ENCODE measurements at places on chromosomes 5 and 9.

DNA sequence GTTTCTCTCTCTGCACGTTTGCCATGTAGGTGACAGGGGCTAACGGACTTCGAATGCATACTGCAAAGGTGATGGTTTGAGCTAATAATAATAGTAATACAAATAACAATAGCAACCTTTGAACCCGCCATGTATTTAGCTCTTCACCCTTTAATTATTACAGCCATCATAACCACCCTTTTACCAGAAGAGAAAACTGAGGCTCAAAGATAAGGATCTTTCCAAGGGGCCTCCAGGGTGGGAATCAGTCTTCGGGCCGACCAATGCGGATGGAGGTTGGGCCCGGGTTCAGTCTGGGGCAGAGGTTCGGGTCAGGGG lies 494 bp downstream of the CDKN2AIPNL start:
- DNase-seq = no peak

DNA sequence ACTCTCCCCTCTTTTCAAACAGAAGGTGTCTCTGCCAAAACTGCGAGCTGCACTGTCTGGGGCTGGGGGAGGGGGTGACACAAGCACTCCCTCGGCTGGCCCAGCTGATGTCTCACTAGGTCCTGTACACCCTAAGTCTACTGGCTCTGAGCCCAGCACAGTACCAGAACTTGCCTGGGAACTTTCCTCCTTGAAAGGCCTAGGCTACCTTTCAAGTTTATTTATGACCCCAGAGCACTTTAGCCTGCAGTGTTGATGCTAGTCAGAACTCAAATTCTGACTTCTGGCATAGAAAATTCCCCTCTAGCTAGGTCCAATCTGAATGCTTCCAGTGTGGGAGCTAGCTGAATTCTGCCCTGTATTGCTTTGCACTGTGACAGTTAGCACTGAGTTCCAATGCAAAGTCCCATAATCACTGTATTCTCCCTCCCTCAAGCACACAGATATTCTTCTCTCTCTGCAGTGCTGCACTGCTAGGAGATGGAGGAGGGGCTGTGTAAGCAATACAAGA lies 10.5 kb downstream of the LURAP1L start:
- DNase-seq = no peak

DNA sequence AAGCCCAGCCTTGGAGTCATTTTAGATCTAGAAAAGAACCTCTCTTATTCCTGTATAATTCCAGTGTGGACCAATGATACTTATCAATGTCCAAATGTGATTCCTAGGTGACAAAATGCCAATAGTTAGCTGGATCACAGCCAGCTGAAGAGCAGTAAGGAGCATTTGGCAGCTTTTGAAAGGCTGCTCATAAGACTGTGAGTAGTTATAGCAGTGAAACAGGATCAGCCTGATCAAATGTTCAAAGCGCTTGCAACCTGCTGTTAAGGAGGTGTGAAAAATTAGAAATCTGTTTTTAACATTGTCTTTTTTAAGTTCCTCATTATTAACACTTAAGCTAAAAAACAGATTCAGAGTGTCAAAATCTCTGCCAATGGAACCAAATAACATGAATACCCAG lies 85.1 kb downstream of the SSBP2 start:
- no peak for DNase-seq

- DNase-seq = no peak
Measured at GRCh38 chr9:123795336-123795735, 134.6 kb downstream of the DENND1A start.

DNA sequence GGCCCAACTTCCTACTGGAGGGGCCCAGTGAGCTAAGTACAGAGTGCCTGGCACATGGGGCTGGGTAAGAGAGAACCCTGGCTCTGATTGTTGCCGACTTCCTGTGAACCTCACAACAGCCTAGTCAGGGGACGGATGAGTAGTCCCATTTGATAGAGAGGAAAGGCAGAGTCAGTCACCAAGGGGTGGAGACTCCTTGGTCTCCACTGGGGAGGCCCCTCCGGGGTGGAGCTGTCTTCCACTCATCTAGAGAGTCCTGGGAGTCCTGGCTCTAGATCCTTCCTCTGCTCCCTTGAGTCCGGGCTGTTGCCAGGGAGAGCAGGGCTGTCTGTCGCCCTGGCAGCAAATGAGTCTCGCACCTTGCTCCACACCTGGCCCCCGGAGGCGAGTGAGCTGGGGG lies 8.0 kb downstream of the GRK6 start:
- DNase-seq = no peak

GRCh38 chr5:82922086-82922734 lies 155.0 kb downstream of the TMEM167A start:
- DNase-seq = no peak

DNA sequence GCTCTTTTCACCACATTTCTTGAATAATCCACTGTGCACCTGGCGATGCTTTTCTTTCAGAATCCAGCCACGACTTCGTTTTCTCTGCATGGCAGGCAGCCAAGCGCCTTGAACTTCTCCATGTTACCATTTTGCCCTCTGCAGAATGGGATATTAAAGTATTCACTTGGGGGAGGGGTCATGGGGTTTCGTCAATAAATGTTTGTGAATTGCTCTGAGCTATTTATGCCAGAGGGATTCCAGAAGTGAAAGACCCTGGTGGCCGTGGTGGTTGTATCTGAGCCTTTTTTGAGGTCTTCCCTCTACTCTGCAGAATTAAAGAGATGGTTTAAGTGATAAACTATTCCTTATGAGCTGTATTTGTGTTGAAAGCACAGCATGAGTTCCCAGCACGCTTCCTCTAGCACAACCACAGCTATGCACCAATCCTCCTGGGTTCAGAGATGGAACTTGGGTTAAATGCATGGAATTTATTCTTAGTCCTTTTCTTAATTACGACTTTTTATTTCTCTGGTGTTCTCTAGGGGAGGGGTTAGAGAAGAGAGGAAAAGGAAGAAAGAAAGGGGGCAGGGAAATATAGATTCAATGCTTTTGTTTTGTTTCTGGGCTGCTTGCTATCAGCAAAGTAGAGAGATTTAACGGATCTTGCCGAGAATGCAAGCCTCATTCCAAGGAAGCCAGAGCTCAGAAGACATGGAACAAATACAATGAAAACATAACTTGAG lies 478.2 kb upstream of the TNC start:
- no peak for DNase-seq

DNA sequence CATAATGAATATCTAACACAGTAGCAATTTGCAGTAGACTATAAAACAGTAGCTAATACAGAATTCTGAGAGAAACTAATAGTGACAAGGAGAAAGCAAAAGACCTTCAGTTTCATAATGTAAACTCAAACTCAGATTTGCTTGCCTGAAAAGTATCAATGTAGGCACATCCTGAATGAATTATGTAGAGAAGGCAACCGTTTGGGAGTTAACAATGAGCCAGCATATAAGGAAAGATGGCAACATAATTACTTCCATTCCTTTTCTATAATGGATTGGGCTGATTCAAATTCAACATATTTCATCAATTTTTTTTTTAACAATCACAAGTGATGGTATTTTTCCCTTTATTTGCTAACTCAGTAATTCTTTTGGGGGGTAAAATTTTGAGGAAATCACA lies 261.6 kb downstream of the SEMA5A start:
- no peak for DNase-seq

- DNase-seq = no peak
Measured at GRCh38 chr5:179405426-179406030, 60.3 kb upstream of the ADAMTS2 start.

DNA sequence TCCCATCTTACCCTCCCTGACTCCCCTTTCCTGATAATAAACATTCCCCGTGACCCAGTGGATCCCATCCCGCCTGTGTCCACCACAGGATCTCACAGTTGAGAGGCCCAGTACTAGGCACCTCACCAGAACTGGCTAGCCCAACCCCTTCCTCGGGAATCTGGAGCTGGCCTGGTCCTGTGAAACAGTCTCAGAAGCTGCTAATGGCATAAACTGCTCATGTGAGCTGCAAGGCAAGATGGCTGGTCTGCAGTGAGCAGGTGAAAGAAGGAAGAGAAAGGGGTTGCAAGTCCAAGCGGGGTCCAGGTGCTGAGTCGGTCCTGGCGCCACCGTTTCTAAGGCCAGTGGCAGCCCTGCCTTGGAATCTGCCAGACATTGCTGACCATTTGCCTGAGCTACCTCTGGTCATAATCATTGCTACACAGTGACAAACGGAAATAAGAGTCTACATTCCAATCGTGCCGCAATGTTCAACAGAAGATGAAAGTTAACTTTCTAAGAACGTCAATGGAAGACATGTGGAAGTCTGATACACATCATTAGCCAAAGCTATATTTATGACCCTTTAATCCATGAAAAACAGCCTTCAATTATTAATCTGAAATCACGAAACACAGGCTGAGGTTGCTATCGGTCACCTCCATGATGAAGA lies 33.7 kb downstream of the DNAH5 start:
- DNase-seq = no peak

GRCh38 chr9:130426467-130426773 lies 18.3 kb upstream of the ASS1 start:
- no peak for DNase-seq

DNA sequence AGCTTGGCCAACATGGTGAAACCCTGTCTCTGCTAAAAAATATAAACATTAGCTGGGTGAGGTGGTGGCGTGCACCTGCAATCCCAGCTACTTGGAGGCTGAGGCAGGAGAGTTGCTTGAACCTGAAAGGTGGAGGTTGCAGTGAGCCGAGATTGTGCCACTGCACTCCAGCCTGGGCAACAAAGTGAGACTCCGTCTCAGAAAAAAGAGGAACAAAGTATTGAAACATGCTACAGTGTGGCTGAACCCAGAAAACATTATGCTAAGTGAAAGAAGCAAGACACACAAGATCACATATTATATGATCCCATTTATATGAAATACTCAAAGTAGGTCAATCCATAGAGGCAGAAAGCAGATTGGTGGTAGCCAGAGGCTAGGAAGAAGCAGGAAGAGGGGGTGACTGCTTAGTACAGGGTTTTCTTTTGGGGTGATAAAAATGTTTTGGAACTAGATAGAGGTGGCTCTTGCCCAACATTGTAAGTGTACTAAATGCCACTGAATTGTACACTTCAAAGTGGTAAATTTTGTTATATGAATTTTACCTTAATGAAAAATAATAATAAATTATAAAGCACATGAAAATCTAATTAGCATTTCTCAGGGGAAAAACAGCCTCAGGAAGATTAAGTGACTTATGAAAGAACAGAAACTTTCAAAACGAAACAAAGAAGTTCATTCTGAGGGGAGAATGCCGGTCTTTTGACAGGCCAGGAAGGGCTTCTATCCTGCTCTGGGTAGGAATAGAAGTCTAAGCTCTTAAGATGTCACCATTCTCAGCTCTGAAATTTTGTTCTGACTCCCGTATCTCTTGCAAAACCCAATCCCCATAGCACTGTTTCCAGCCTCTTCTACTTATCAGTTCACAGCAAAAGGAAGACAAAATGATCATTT lies 161.1 kb upstream of the TBCA start:
- DNase-seq = no peak

DNA sequence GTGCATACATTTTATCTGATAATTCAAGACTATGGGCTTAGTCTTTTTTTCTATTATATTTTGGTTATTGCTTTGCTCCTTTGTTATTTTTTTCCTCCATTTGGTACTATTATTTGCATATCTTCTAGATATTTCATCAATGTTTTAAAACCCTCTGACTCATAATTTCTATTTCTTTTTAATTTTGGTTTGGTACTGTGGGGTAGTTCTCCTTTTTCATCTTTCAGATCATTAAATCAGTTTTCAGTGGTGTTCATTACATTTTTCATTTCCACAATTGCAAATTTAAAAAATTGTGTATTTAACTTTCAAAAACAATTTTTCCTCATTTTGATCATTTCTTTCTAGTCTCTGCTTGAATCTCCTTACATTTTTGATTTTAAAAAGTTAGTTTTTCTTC lies 7.5 kb upstream of the FRMPD1 start:
- DNase-seq = no peak

DNA sequence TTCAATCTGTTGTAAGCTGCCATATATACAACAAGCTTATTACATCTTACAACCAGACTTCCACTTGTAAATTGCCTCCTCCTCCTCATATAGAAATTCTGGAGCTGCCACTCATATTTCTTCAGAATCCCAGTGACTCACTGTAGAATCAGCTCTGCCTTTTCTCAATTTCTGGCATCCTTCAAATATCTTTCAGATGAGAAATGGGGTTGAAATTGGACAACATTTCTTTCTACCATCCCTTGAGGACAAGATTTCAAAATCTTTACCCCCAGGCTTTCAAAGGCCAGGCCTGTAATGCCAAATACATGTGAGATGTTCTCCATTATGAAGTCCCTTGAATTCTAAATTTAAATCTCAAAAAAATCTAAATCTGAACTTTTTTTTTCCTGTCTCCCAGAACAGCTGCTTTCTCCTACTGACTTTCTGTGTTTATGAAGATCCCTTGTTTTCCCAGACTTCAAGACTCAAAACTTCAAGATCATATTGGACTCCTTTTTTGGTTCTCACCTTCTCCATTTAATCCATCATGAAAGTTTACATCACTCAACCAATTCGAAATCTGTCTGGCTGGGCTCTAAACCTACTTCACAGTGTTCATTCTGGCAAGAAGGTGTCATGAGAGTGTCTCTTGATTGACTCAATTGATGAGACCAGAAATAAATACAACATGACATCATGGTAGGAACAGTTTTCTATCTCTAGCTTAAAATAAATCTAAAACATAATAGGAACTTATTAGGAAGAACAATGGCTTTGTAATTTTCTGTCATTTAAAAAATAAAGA lies 109.8 kb downstream of the HMHB1 start:
- no peak for DNase-seq

DNA sequence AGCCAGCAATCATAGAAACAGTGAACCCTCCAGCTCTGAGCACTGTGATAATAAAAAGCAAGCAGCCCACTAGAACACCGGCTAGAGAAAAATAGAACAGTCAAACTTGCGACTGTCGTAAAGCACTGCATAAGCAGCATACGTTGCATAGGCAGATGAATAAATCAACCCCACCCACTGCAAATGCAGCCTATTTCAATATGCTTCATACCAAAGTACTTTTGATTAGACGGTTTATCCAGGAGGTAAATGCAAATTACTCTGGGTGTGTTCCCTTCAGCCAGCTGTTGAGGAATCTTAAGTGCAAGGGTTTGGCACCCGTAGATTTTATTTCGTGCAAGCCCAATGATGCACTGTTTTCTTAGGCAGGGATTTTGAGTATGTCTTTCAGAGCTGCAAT lies 32.1 kb upstream of the ANKRD18A start:
- DNase-seq = no peak

DNA sequence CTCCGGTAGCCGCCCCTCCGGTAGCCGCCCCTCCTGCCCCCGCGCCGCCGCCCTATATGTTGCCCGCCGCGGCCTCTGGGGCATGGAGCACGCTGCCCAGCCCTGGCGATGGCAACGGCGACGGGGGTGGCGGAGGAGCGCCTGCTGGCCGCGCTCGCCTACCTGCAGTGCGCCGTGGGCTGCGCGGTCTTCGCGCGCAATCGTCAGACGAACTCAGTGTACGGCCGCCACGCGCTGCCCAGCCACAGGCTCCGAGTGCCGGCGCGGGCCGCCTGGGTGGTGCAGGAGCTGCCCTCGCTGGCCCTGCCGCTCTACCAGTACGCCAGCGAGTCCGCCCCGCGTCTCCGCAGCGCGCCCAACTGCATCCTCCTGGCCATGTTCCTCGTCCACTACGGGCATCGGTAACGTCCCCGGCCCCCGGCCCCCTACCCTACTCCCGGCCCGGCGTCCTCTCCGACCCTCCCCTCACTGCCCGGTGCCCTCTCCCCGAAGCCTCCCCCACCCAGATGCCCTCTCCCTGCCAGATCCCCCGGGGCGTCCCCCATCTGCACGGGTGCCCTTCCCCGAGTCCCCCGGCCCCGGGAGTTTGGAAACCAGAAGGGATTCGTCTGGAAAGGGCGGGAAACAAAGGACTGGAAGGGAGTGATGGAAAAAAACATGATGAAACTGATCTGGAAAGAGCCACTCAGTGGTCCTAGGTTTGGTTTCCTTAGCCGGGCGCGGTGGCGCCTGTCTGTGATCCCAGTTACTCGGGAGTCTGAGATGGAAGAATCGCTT lies 417 bp downstream of the SRD5A1 start:
- no peak for DNase-seq

GRCh38 chr5:72662305-72662704 lies 154.2 kb upstream of the TNPO1 start:
- no peak for DNase-seq
